ENCODE measurements at places on chromosomes 11 and 22. TPM values are rescaled to one million over a fixed set of nuclear protein-coding genes. Genes with fewer than 3 reads are reported as not detected.

Gene RAB39A
- 1.6 TPM for total RNA-seq

Gene GLYATL1
- total RNA-seq, result not detected

Gene ZW10
- 9.6 TPM for total RNA-seq

Gene FGF4
- not detected for total RNA-seq

Gene PATE2
- not detected for total RNA-seq

DNA sequence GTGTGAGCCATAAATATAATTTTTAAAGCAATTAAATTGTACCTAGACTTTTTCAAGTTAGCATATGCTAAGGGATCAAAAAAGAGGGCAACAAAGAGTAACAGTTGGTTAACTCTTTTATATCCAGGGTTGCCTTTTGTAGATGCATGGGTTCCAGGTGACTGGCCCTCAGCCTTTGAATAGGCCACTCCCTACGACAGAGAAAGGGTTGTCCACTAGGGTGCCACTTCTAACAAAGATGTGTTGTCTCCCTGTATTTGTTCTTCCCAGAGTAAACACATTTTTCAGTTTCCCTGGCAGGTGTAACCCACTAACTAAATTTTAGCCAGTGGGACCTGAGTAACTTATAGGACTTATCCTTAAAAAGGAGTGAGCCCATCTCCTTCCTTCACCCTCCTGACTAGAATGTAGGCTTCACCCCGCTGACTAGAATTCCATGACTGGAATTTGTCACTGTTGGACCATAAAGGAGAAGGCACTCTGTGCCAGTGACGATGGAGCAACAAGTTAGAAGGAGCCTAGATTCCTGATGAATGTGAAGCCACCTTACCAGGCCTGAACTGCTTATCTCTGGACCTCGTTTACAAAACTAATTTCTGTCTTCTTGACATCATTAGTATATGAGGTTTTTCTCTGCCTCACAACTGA is 16.6 kb downstream of the TUG1 start:
- no peak for DNase-seq

DNA sequence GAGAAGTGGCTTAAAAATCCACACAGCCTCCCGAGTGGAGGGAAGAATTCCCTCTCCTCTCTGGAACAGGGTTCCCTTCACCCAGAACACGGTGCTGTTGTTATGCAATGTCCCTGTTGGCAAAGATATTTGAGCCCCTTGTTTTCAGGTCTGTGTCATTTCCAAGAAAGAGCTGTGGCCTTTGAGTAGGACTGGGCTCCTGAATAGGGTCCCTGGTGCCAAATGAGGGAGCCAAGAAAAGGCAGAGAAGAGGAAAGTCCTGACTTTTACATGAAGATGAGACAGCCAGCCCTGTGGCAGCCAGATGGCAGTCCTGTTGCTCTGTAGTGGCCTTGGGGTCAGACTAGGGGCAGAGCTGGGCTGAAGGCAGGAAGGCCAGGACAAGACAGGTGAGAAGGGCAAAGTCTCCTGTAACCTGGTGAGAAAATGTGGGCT is 51.2 kb upstream of the ELF5 start:
- DNase-seq, result no peak

- DNase-seq, result no peak
Observed at GRCh38 chr11:134596404-134596803, 184.4 kb upstream of the B3GAT1 start.

DNA sequence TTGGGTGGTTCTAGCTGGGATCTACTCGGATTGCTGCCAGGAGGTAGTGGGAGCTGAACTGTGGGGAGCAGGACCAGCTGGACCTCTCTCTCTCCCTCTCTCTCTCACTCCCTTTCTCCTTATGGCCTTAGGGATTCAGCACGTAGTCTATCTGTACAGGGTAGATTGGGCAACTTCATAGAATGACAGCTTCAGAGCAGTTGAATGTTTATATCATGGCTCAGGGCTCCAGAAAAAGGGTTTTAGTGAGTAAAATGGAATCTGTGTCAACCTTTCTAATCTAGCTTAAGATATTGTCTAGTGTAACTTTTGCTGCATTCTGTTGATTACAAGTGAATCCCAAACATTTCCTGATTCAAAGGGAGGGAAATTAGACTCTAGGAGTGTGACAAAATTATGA is 127.7 kb upstream of the PDGFD start:
- DNase-seq, result no peak

GRCh38 chr11:66881927-66882452 is 25.1 kb downstream of the LRFN4 start:
- DNase-seq, result no peak

DNA sequence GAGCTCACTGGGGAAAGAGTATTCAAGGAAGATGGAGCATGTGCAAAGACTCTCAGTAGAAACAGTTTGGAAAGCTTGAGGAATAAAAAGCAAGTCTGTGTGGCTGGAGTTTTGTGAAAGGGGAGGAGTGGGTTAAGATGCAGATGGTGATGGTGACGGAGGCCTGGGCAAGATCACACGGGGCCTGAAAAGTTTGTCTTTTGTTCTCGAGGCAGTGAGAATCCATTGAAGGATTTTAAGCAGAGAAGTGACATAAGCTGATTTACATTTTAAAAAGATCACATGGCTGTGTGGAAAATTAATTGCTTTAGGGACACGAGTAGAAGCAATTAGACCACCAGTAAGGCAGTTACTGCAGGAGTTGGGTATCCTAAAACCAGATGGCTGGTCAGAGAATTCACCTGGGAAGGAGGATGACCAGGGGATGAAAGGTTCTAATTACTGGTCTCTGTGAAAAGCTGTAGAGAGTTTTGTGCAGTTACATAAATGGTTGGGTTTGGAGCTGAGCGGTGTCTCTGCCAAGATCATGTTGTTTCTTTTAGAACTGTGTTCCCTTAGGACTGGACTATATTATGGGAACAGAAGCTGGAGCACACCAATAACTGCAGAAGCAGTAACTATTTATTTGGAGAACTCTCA is 7.1 kb downstream of the RRP8 start:
- no peak for DNase-seq

DNA sequence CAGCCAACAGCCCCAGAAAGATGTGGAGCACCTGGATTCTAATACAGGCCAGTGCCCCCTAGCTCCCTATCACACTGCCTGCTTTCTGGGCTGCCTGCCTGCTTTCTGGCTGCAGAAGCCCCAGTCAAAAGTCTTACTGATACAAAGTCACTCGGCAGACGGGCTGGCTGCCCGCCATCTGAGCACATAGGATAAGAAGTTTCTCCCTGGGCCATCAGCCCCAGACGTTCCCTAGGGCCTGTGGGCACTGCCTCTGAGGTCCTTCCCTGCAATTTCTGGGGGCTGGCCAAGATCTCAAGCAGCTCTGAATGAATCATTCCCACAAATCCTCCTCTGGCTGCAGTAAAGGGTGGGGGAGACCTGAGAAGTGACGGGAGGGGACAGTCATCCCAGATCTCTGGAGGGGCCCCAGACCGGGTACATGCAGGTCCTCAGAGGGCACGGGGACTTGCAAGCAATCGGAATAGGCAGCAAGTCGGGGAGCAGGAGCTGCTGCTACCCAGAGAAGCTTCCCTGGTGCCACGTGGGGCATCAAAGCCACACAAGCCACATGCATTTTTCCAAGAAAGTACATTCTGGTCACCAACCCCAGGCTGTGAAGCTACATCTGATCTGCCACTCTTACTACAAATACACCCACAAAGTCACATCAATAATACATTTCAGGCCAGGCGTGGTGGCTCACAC is 4.7 kb downstream of the TPST2 start:
- DNase-seq, result peak; percentile 86

GRCh38 chr22:30920407-30920806 is 48.2 kb downstream of the MORC2 start:
- DNase-seq, result peak; percentile 92

- DNase-seq, result no peak
Observed at GRCh38 chr11:66467756-66468155, 1.1 kb downstream of the PELI3 start.

DNA sequence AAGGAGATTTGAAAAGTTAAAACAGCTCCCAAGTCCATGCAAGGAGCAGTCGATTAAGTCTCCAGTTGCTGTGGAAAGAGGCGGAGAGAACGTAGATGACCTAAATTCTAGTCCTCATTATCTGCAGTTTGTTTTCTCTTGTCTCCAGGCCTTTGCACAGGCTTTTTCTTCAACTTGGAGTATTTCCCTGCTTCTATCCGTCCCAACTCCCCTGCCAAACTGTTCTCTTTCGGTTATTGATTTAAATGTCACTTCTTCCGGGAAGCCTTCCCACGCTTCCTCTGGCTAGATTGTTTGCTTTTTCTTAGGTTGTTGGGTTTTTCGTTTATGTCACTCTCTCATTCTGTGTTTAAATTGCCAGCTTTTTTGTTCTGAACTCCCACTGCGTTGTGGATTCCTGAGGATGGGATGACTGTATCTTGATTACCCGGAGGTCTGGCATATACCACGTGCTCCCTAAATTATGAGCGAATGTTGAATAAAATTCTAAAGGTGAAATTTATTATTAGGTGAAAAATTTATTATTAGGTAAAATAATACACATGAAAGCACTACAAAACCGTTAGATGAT is 463 bp downstream of the TMEM126B start:
- no peak for DNase-seq

DNA sequence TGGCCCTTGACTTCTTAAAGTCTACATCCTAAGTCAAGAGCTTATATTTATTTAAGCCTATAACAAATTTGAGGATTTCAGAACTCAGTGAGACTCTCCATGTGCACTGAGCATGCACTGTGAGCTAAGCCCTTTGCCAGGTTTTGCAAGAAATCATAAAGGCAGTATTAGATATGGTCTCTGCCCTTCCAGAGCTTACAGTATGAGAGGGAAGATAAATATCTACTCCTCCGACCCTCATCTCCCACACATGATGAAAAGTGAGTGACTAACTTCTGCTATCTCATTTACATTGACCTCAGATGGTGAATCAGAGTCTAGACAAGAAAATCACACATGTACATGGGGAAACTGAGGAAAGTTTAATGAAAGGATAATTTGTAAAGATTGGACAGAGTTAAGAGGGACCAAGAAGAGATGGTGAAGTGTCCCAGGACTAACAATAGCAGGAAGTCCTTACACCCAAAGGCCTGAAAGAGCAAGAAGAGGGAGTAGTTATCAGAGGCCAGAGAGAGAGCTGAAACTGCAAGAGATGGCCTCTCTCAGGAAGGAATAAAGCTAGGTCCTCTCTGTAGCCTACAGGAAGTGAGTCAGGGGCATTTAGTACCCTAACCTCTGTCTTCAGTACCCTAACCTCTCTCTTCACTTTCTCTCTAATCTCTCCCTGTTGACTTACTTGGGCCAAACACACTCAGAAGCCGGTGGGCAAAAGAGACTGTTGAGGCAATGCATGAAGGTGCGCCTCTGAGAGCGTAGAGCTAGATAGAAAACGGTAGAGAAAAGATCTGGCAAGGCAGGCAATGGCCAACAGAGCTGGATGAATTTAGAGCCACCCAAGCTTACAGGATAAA is 23.0 kb upstream of the BLID start:
- no peak for DNase-seq

- peak; percentile 84 for DNase-seq
Observed at GRCh38 chr11:12556788-12557384, 117.3 kb upstream of the TEAD1 start.

GRCh38 chr11:64474680-64475079 is 115.7 kb downstream of the RPS6KA4 start:
- DNase-seq, result no peak

DNA sequence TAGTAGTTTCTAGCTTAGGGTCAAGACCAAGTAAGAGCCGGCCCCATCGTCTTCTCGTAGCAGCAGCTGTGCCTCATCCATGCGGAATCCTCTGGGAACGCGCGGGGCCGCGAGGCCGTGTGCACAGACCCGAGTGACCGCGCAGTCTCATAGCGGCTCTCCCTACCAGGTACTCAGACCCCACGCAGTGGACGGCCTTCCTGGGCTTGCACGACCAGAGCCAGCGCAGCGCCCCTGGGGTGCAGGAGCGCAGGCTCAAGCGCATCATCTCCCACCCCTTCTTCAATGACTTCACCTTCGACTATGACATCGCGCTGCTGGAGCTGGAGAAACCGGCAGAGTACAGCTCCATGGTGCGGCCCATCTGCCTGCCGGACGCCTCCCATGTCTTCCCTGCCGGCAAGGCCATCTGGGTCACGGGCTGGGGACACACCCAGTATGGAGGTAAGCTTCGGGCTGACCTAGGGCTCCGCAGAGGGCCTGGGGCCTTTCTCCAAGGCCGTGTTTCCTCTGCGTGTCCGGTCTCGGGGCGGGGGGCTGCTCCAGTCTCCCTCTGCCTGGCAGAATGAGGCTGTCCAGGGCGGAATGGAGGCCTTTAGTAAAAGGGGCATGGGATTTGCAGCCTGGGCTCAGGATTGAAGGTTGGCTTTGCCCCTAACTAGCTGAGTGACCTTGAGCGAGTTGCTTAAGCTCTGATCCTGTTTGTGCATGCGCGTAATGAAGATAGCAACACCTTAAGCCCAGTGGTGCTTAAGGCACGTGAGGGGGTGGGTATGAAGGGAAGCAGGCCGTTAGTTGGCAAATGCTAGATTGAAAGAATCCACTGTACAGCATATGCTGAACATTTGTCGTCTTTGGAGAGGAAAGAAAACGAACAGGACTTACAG is 48.9 kb downstream of the ST14 start:
- peak; percentile 80 for DNase-seq

- no peak for DNase-seq
Observed at GRCh38 chr11:93686812-93687211, 25.3 kb downstream of the CEP295 start.

- peak; percentile 55 for DNase-seq
Observed at GRCh38 chr11:69654660-69655478, 13.9 kb downstream of the CCND1 start.

- DNase-seq, result peak; percentile 30
Observed at GRCh38 chr22:36732609-36733008, 29.1 kb upstream of the CACNG2 start.

DNA sequence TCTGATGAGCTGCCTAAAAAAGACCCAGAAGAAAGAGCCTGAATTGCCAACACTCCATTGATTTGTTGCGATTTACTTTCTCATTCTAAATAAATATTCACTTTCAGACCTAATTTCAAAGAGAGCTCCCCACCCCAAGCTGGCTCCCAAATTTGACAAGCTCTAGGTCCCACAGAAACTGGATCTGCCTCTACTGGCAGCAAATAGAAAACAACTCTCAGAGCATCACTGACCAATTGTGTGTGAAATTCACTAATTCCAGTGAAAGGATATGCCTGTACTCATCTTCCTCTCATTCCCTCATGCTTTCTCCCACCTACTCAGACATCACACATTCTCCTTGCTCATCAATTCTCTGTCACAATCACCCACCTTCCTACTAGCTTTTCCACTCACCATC is 249.1 kb downstream of the DCDC1 start:
- DNase-seq, result no peak
